ENCODE measurements at places on chromosomes 12 and 14. TPM values are rescaled to one million over a fixed set of nuclear protein-coding genes. Genes with fewer than 3 reads are reported as not detected.

DNA sequence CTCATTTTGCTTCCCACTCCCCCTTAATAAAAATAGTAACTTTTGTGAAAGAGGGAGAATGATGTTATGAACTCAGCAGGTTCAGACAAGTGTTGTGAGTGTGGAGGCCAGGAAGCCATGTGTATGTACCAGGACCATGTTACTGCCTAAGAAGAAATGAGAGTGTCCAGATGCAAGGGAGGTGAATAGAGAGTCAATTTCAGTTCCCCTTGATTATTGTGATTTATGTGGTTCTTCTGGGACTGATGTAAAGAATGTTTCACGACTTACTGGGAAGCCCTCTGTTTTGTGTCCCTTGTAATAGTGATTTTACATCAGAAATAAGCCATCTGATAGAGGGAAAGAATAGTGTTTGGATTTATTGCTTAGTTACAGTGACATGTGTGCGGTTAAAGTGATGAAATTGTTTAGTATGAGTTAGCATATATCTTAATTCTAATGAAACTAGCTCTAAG, 32.5 kb downstream of the FBXO34 start:
- no peaks in the 10 kb centered on the region for H3K27me3 ChIP-seq
- no peak overlapping the region for H3K4me3 ChIP-seq
- DNase-seq: no peak
- no peak overlapping the region for H3K27ac ChIP-seq

GRCh38 chr14:33945210-33946088, 5.4 kb downstream of the EGLN3 start:
- peaks cover 9% of the 10 kb centered on the region for H3K27me3 ChIP-seq
- DNase-seq: no peak

GRCh38 chr12:131733874-131734273, 23.0 kb downstream of the SFSWAP start:
- no peaks in the 10 kb centered on the region for H3K27me3 ChIP-seq
- no peak for DNase-seq
- H3K36me3 ChIP-seq: peaks cover 70% of the 10 kb centered on the region
- H3K4me1 ChIP-seq: no peaks in the 10 kb centered on the region

ERP27 gene
- 9.7 TPM for total RNA-seq

DNA sequence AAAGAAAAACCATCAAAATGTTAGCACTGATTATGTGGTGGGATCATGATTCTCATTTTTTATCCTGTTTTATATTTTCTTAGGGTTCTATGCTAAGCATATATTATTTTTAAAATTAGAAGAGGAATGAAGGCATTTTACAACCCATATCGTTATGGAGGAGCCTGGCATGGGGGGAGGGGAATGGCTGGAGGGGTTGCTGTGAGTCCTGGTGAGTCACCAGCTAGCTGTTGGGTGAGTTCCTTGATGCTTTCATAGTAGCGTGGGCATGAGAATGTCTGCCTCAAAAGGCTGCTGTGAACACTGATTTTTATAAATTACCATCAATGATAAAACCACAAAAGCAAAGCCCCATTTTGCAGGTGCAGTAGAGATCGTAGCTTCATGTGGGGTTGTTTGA, 46.9 kb downstream of the C14orf132 start:
- no peaks in the 10 kb centered on the region for H3K27me3 ChIP-seq
- no peak for DNase-seq
- no peak overlapping the region for H3K27ac ChIP-seq
- H3K4me3 ChIP-seq: no peak overlapping the region

NR2C1 gene
- total RNA-seq: 37.0 TPM

Measured in upper lobe of right lung (tissue), 1 donor.